AG09309 (cell line): ENCODE measurements at places on chromosomes 11 and 22.
A peak's percentile ranks its signal among the peaks of the same experiment; 100 is the strongest.

DNA sequence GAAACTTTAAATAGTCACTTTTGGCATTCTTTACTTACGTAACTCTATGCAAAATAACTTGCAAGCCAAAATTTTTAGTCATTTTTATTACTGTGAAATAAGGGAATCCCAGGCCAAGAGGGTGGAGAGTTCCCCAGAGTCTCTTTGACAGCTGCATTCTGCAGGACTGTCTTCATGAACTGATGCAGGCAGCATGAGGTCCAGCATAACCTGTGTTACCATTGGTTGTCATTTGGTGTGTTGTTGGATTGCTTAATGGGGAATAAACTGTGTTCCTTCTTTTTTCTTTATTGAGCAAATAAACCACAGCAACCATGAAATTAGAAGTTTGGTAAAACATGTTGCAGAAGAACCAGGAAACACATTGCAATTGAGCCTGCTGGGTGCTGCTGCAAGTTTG lies 24.6 kb downstream of the MMP27 start:
- peak; percentile 11 for DNase-seq

GRCh38 chr11:64089915-64090805 lies 54.4 kb downstream of the FLRT1 start:
- DNase-seq = no peak

- DNase-seq = no peak
Observed at GRCh38 chr11:107999759-108000455, 8.8 kb upstream of the CUL5 start.

DNA sequence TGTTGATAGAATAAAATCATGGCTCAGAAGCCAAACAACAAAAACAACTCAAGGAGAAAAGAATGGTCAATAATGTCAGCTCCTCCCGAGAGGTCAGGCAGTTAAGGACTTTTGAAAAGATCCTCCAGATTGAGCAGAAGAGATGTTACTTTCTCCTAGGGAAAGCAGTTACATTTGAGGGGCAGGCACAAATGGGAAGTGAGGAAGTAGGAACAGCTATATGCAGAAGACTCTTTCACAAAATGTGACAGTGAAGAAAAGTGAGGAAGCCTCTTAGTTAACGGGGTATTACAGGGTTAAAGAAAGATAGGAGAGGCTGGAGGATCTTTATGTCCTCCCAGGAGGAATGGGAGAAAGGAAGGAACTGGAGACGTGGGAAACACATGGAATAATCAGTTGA lies 3.4 kb downstream of the DCHS1 start:
- DNase-seq = no peak

DNA sequence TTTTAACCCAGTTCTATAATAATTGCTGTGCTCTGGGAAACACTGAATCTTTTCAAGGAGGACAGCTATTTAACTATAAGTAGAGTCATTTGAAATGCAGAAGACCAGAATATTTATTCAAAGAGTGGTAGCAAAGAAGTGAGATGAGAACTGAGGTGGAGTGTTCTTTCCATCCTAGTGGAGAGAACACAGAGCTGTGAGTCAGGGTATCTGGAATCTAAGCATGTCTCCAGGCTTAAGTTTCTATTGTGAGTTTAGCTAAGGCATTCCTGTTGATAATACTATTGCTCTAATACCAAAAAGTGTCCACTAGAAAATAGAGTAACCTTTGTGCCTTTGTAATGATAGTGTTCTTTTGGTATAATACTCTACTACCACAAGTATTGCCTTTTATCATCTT lies 32.4 kb downstream of the JAM3 start:
- DNase-seq = no peak

GRCh38 chr11:59728154-59728553 lies 14.5 kb upstream of the OR10V1 start:
- DNase-seq = no peak

DNA sequence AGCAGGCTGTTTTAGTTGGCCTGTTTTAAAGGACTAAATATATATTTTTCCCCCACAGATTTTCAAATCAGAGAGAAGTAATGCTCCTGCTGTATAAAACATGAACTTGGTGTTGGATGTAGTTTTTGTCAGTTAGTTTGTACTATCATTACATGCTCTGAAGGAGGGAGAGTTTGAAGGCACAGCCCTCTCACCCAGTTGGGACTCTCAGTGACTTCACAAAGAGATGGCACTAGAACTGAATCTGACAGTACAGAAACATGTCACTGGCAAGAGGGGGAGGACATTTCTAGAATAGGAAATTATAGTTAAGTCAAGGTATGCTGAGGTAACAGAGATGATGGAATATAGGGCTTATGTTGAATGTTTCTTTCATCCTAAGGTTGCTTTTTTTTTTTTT lies 21.0 kb upstream of the C1QTNF4 start:
- DNase-seq = no peak

GRCh38 chr11:32259641-32260081 lies 168.8 kb downstream of the RCN1 start:
- DNase-seq = no peak

DNA sequence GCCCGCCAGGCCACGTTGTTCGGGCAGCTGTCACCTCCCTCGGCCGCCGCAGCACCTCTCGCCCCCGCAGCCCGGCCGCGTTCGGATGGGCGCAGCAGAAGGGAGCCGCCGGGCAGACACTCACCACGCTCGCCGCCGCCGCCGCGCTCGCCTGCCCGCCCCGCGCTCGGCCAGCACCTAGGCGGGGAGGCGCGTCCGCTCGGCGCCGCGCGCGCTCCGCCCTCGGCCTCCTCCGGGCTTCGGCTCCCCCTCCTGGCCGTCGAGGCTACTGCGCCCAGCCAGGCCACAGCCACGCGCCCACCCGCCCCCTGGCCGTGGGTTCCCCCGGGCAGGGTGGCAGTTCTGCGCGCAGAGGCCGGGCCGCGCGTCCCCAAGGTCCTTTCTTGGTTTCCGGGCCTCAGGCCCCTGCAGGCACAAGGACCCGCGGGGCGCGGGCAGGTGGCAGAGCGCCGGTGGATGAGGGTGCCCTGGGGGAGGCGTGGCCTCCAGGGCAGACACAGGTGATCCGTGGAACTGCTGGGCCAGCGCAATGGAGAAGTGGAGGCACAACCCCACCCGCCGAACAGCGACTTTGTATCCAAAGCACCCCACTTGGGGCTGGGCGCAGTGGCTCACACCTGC lies at the start of gene SLC25A22:
Gene SLC25A22 (minus strand): TSS at position 189 of the 621 bp plus-strand sequence. CDS start 3,275 bp downstream, outside the sequence.
- DNase-seq = no peak

GRCh38 chr11:133732109-133732674 lies 113.1 kb downstream of the SPATA19 start:
- DNase-seq = no peak

DNA sequence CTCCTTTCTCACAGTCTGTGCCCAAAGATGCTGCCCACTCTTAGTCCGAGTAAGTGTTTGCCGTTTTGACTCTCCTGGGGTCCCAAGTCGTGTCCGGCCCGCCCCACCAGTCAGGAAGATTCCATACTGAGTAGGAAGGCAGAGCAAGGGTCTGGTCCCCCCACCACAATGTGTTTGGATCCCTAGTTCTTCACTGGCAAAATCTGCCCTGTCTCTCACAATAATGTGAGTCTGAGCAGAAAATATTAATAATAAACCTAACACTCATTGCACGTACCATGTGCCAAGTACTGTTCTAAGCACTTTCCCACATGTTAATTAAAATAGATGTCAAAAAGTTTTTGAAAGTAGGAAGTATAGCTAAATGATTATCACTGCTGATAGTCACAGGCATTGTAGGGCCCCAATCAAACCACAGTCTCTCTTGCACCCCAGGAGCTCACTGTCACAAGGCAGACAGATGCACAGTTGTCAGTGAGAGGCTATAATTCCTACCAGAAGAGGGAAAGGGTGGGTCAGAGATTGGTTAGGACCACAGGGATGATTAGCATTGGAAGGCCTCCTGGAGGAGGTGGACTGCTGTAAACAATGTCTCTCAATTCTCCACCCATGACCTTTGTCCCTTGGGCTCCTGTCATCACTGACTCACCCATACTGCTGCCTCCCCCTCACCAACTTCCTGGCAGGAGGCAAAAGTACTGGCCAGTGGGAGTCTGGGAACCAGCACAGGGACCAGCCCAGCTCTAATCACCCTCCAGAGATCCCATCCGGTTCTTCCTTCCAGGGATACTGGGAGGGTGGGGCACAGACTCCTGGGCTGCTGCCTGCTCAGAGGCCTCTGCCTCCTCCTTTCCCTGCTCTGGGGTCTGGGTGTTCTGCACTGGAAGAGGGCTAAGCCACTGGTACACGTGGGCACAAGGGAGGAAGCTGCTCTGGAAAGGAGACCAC lies 1.0 kb upstream of the POLD4 start:
- DNase-seq = peak; percentile 89

DNA sequence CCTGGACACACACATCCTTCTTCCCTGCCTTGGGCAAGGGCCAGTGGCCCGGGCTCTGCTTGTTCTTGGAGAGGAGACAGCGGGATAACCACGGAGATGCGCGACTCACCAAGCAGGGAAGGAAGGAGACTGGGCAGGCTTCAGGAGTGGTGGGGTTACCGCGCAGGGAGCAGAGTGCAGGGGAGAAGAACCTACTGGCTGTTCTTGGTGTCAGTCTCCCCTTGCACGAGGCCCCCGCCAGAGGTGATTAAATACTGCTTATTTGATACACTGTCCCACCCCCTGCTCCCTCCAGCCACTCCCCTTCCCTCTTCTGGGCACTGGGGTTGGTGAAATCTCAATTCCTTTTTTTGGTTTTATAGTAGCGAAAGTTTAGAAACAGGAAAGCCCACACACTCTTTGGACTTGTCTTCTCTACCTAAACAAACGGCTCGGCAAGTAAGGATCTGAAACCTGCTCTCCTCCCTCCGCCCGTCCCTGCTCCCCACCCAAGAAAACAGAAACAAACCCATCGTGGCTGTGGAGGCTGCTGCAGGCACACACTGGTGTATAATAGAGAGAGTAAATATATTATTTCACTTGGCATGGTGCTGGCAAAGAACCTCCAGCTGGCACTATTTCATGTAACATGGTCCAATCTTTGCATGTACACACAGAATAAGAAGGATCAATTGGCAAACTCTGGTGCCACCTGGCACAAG lies 10.8 kb downstream of the LARGE2 start:
- no peak for DNase-seq

DNA sequence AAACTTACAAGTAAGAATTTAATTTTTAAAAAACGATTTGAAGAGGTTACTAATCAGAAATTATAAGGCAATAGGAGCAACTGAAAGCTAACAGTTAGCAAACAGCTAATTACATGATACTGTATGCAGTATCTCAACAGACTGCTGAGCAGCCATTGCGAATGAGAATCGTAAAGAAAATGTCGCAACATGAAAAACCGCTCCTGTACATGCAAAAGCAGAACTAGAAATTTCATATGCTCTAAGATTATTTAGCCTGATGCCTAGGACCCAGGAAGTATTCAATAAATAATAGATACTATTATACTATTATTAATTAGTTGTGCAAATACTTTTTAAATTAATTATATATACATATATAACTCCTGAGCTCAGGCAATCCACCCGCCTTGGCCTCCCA lies 48.7 kb upstream of the EP300 start:
- DNase-seq = no peak

DNA sequence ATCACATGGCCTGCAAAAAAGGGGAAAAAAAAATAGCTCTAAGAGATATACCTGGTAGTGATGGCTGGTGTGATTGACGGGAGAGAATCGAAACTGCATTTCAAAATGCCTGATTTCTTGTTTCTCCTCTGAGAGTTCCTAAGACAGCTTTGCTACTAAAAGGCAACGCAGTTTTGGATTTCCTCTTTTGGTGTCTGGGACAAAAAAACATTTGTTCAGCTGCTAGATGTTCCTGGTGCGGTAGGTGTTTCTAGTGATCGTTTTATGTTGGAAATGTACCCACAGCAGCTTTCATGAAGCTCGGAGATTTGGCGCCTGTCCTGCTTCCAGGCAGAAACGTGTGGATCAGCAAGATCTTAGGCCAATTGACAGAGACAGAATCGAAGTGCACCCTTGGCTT lies 18.1 kb downstream of the P2RX3 start:
- no peak for DNase-seq

GRCh38 chr11:2382129-2382517 lies 5.0 kb downstream of the CD81 start:
- DNase-seq = no peak

GRCh38 chr11:8224161-8224591 lies 39.5 kb downstream of the LMO1 start:
- DNase-seq = no peak
